ENCODE measurements at places on chromosomes 7 and 10.
A peak's percentile ranks its signal among the peaks of the same experiment; 100 is the strongest.

GRCh38 chr10:59771162-59771807 is 18.0 kb upstream of the MRLN start:
- DNase-seq = no peak

- DNase-seq = no peak
Measured at GRCh38 chr7:121153995-121154394, 165.5 kb downstream of the CPED1 start.

- no peak for DNase-seq
Measured at GRCh38 chr10:6494442-6494819, 85.6 kb downstream of the PRKCQ start.

GRCh38 chr7:11252705-11253272 is 279.1 kb downstream of the PHF14 start:
- no peak for DNase-seq

DNA sequence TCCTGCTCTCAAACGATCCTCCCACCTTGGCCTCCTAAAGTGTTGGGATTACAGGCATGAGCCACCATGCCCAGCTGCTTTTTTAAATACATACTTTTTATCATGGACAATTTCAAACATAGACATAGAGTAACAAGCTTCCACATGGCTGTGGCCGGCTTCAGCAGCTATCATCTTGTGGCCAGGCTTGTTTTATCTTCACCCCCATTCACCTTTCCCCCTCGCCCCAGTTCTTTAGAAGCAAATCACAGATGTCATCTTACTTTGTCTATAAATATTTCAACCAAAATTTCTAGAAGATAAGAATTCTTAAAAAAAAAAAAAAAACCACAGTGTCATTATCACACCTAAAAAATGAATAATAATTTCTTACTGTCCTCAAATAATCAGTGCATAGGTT is 5.9 kb downstream of the FOXK1 start:
- no peak for DNase-seq

DNA sequence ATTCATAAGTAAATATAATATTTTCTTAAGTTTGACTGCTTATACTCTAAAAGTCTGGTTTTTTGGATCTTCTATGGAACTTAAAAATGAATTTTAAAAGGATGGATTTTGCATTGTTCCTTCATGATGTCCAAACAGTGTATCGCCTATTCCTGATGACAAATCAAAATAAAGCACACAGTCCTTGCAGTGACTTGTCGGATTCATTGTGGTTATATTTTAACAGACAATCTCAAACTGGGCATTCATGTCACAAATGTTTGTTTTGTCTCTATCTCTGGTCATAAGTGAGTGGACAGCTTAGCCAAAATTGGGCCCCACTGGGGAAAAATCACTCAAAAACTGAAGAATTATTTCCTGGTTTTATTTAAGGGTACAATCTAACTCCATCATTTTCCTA is 74.8 kb downstream of the LMBR1 start:
- no peak for DNase-seq

DNA sequence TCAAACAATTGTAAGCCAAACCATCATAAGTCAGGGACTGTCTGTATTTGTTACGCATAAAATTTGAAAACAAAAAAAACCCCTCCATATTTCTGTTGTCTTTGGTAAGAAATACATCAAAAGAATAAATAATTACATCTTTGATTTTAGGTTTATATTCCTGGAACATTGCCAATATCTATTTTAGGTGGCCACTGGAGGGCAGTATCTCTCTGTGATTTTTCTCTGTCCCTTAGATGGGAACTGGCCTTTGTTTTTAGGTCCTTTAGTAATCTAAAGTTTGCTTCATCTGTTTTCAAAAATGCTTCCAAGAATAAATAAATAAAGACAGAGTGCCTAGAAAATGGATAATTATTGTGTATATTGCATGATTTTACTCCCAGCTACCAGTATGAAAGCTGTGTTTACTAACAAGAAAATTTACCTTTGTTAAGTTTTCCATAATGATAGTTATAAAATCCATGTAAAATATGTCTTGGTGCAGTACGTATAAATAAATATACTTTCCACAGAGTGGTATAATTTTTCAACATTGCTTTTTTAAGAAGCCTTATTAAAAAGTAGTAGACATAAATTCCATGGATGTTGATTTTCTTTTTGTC is 64.2 kb downstream of the PHYHIPL start:
- DNase-seq = peak; percentile 33

Data from EL (cell line).